ENCODE measurements at places on chromosomes 5 and 9.

- DNase-seq, result no peak
Measured at GRCh38 chr5:100464418-100464817, 70.8 kb upstream of the FAM174A start.

DNA sequence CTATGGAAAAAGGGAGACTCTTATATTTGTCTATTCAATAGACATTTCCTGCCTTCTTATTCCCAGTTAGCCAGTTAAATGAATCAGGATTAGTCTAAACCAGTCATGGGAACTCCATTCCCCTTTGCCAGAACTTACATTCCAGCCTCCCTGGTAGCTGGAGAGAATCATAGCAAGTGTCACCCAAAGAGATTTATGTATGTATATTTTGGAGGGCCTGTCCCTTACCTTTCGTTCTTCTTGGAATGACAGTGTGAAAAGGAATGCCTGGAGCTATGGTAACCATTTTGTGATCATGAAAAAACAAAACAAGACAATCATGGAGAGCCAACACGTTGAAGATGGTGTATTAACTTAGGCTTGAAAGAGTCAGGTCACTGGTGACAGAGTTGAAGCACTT, 627.7 kb downstream of the CCDC171 start:
- no peak for DNase-seq

GRCh38 chr9:4143936-4144717, 155.7 kb downstream of the GLIS3 start:
- no peak for DNase-seq

DNA sequence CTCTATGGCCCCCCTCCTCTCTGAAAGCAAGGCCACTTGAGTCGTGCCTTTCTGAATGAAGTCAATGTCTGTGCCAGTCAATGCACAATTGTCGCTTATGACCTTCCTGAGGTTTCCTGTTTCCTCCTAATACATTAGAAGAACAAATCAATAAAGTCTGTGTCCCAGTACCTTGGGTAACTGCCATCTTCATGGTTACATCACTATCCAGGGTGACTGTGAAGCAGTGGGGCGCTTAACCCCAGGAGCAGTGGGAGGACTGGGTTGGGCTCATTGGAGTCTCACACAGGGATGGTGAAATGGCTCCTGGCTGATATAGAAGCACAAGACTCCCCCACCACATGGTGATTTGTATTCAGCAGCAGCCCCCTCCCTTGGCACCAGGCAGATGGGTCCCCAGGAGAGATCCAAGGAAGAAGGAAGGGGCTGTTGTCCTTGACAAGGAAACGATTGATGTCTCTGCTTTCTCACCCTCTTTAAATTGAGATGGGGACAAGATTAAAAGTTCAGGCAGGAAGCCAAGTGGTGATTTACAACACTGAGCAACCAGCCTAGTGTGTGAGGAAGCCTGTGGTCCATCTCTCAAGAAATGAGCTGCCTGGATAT, 261.9 kb upstream of the ZNF462 start:
- DNase-seq, result no peak

GRCh38 chr5:137619191-137619870, 116.6 kb downstream of the KLHL3 start:
- no peak for DNase-seq

- no peak for DNase-seq
Measured at GRCh38 chr5:66912787-66913186, 283.8 kb downstream of the CD180 start.

GRCh38 chr9:93234600-93234999, 50.7 kb downstream of the WNK2 start:
- no peak for DNase-seq

- DNase-seq, result no peak
Measured at GRCh38 chr5:72366324-72366976, 46.3 kb downstream of the PTCD2 start.
